Psoas muscle (tissue), 8 donors: ENCODE measurements at places on chromosomes 16 and 17. TPM values are rescaled to one million over a fixed set of nuclear protein-coding genes. Genes with fewer than 3 reads are reported as not detected.
A peak's percentile ranks its signal among the peaks of the same experiment; 100 is the strongest.

DNA sequence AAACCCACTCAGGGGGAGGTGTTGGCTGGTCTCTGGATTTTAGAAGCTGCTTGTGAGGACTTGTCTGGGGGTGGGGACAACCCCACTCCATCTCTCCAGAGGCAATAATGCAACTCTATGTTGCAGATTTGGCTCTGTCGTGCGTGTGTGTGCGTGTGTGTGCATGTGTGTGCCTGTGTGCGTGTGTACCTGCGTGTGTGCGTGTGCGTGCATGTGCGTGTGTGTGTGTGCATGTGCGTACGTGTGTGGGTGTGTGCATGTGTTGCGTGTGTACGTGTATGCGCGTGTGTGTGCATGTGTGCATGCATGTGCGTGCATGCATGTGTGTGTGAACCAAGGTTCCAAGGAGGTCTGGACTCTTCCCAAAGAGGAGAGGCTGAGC, 120.4 kb upstream of the LHX1 start:
- DNase-seq, result no peak

- no peak for DNase-seq
These were observed 506.8 kb upstream of the SALL1 start for GRCh38 chr16:51657848-51658247.

GRCh38 chr16:77963185-77964044, 58.9 kb upstream of the CLEC3A start:
- DNase-seq, result no peak

DNA sequence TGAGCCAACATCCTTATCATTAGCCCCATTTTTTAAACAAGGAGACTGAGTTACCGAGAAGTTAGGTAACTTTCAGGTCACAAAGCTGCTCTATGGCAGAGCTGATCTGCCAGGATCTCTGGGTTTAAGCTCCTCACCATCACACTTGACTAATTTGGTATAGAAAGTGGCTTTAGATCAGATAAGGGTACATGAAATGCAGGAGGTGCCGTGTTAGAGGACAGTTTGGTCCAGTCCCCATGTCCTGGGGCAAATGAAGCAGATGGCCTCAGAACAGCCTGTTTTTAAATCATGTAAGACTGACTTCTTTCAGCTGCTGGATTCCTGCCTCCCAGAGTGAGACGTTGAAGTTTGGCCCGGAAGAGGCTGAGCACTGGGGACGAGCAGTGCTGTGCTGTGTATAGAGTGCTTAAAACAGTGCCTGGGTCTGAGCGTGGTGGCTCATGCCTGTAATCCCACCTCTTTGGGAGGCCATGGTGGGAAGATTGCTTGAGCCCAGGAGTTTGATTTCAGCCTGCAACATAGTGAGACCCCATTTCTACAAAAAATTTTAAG, 187.0 kb upstream of the CACNG3 start:
- no peak for DNase-seq

DNA sequence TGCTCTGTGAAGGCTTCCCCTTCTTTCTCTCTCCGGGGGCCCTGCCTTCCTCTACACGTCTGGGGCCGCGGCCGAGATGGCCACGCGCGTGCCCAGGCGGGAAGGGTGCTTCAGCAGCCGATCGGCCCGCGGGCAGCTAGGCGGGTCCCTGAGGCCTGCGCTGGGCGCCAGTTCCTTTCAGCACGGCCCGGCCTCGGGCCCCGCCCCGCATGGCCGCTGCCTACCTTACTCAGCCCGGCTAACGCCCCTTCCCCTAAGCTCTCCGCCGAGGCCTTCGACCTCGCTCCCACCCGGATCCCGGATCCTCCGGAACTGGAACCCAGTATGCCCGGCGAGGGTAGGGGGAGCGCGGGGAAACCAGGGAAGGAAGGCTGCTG, 335 bp downstream of the TMEM11 start:
- DNase-seq, result peak; percentile 73

The CMC2 gene
- total RNA-seq, result 75.0 TPM
